ENCODE measurements at places on chromosomes 12 and 14.

DNA sequence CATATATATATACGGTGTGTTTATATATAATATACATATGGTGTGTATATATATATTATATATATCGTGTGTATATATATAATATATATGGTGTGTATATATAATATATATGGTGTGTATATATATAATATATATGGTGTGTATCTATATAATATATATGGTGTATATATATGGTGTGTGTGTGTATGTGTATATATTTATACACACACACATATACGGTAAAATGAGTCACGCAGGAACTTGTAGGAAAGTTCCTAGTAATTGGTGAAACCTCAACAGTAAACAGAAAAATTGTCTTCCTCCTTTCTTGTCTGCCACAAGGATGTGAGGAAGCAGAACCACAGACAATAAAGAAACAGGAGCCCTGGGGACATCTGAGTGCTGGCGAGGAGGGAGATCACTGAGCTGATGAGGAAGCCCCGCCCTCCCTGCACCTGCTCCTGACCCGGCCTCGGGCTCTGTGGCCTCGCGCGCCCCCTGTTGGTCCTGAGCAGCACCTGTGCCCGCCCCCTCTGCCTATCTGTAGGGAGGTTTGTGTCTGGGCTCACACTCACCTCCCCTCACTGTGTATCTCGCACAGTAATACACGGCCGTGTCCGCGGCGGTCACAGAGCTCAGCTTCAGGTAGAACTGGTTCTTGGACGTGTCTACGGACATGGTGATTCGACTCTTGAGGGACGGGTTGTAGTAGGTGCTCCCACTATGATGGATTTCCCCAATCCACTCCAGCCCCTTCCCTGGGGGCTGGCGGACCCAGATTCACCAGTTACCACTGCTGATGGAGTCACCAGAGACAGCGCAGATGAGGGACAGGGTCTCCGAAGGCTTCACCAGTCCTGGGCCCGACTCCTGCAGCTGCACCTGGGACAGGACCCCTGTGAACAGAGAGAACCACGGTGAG, 1079.4 kb downstream of the TMEM121 start:
- DNase-seq, result no peak

DNA sequence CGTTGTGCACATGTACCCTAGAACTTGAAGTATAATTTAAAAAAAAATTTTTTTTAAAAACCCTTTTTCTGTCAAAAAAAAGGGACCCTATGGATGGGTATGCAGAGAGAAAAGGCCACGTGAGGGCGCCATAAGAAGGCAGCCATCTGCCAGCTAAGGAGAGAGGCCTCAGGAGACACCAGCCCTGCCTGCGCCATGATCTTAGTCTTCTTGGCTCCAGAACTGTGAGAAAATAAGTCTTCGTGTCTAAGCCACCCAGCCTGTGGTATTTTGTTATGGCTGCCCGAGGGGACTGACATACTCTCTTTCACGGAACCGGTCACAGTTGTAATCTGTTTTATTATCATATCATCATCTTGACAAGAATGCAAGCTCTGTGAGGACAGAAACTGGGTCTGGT, 174.8 kb downstream of the EFCAB11 start:
- peak; percentile 80 for DNase-seq

DNA sequence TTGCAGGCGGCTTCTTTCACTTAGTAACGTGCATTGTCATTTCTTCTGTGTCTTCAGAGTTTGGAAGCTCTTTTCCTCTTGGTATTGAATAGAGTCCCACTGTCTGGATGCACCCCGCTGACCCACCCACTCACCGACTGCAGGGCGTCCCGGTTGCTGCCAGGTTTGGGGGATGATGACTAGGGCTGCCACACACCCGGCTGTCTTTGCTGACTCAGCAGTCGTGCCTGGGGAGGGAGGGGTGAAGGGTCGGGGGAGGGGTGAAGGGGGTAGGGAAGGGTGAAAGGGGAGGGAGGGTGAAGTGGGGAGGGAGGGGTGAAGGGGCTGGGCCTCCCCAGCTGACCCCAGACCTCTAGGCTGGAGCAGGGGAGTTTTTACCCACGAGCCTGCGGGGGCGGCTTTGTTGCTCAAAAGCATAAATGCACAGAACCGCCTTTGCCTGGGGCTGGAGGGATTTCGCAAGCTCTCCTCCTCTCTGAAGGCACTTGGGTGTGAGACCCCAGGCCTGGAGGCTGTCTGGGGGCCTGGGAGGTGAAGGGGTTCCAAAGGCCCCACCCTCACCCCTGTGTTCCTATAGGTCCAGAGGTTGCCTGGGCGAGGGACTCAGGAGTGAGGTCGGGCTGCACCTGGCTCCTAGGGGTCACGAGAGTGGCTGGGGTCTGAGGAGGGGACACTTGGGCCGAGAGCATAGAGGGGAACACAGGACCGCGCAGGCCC, 31.3 kb upstream of the ULK1 start:
- DNase-seq, result peak; percentile 19

DNA sequence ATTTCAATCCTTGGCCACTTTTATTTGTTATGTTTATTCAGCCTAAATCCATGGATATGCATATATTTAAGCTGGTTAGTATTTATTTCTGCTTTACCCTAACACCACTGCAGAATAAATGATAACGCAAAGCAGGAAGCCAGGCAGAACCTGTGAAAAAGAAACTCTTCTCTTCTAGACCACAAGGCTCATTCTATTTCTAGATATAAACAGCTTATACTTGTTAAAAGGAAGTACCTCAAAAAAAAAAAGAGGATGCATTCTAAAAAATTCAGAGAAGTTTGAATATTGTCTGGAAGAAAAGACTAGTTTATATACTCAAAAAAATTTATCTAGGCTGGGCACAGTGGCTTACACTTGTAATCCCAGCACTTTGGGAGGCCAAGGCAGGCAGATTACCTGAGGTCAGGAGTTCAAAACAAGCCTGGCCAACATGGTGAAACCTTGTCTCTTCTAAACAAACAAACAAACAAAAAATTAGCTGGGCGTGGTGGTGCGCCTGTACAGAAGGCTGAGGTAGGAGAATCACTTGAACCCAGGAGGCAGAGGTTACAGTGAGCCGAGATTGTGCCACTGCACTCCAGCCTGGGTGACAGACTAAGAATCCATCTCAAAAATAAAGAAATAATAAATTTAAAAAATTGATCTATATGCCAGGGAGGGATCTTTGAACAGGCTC, 55.8 kb downstream of the GALNT4 start:
- no peak for DNase-seq

- DNase-seq, result no peak
These were observed 30.0 kb downstream of the SH2B3 start for GRCh38 chr12:111435661-111436201.

DNA sequence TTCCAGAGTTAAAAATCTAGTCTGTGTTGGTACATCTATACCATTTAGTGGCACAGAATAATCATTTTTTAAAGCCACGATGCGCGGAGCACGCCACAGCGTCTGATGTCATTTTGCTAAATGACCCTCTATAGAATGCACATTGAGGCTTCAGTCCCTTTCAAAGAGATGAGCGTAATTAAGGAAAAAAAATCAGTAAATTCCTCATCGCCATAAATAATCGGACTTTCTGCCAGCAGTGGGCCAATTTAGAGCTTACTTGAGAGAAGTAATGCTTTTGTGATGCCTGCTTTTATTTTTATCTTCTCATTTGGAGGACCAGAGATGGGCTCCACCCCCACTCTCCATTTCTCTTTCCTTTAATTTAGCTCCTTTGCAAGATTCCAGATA, 4.0 kb downstream of the ASCL1 start:
- no peak for DNase-seq

- DNase-seq, result no peak
These were observed 209.4 kb upstream of the USP15 start for GRCh38 chr12:62050785-62051184.

DNA sequence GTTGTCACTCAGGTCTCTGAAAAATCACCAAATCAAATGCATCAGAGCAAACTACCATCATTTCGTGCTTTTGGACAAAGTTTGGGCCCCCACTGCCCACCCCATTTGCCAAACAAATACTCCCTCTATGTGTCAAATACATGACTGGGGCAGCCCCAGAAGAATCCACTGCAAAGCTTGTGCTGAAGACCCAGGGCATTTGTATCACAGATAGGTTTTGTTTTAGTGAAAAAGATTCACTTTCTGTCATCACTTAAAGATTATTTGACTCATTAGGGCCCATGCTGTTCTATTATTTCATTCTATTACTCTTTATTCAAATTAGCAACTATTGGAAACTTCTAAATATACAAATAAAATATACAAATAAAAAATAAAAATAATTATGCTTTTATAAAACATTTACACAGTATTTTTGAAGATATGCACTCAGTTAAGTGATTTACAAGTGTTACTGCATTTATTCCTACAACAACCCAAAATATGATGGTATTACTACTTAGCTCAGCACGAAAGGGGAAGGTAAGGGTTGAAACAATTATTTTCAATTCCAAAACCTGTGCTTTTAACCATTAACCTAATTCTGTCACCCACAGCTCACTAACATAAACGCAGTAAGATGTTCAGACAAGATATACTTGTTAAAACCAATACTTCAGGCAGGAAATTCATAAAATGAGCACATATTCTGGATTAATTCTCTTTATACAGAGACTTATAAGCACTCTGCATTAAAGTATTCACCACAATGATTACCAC, 36.5 kb downstream of the LRIG3 start:
- DNase-seq, result no peak

DNA sequence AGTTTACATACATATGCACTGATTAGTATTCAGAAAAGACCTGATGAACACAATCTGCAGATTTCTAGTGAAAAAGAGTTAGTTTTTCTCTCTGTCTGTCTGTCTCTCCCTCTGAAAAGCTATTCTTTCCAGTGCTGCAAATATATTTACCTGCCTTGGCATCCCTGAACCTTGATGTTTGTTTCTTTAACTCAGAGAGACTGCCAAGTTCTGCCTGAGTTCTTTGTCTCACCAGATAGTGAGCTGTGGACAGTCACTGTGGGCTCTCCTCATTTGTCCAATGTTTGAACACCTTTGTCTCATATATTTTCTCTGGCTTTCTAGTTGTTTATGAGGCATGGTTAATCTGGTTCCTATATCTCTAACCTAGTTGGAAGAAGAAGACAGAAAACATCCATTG, 250.4 kb downstream of the SOX5 start:
- no peak for DNase-seq

DNA sequence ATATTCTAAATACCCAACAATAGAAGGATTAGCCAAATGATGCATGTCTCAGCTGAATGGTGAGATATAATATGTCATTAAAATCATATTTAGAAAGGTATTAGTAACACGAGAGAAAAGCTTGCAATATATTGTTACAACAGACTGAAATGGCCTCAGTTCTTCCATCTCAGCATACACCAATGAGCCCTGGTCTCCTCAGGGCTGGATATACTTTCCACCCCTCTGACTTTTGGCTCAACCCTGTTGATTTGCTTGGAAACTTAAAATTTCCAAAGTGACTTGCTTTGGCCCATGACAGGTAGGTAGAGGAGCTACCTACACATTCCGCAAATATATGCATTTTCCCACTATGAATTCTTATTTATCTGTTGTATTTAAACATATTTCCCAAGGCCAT, 908.1 kb upstream of the TMEM132C start:
- DNase-seq, result no peak

- no peak for DNase-seq
These were observed 16.0 kb downstream of the MEG3 start for GRCh38 chr14:100841761-100842403.

- DNase-seq, result no peak
These were observed 231.9 kb downstream of the TTC8 start for GRCh38 chr14:89056394-89056793.

DNA sequence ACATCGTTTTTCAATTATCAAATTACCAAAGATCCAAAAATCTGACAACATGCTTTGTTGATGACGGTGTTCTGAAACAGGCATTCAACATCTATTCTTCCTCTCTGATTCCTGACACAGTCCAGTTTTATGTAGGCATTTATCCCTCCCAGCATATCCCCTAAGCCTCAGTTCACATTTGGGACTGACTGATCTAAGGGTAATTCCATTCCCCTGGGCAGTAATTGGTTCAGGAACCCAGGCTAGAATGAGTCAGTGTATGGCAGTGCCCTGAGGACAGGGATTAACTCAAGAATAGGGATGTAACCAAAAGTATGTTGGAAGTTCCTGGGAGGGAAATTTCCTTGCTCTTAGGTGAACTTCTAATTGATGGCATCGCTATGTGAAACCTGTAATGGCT, 10.3 kb upstream of the PCNX1 start:
- peak; percentile 70 for DNase-seq

GRCh38 chr14:71472356-71473340, 459.6 kb upstream of the RGS6 start:
- DNase-seq, result no peak

DNA sequence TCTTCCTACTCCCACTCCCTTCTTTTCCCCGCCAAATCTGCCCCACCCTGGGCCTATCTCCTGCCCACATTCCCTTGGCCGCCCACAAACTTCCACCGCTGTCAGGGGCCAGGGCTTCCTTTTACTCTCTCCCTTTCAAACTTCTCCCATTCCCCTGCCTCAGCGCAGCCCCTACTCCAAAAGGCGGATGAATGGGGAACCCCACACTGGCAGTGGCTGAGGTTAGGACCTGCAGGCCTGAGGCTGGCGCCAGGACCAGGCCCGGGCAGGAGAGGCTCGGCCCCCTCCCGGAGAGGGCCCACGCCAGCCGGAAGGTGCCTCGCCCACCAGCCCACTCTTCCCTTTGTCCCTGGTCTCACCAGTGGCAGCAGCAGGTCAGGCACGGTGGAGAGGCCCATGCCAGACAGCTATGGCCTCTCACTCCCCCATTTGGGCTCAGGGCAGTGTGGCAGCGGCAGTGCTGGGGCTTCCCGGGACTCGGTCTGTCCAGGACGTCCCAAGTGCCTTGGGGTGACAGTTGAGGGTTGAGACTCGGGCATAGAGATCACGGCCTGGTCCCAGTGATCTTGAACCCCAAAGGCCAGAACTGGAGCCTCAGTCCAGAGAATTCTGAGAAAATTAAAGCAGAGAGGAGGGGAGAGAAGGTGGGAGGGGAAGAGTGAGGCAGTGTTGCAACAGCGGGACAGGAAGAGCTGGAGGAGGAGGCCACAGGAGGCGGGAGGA, at the start of gene TNFRSF1A:
TSS of gene TNFRSF1A (minus strand) at position 660 of the 723 bp plus-strand sequence. CDS start at position 398, 262 bp downstream.
- peak; percentile 59 for DNase-seq

GRCh38 chr12:66952668-66953067, 273.8 kb upstream of the GRIP1 start:
- DNase-seq, result no peak

GRCh38 chr12:121288158-121288845, 8.2 kb downstream of the CAMKK2 start:
- no peak for DNase-seq

Measured in trophoblast cell (in vitro differentiated cells and primary cell).